HFF-Myc (cell line): ENCODE measurements at places on chromosomes 4 and X.

GRCh38 chr4:159757499-159757898 is 654.6 kb downstream of the RAPGEF2 start:
- DNase-seq, result no peak

DNA sequence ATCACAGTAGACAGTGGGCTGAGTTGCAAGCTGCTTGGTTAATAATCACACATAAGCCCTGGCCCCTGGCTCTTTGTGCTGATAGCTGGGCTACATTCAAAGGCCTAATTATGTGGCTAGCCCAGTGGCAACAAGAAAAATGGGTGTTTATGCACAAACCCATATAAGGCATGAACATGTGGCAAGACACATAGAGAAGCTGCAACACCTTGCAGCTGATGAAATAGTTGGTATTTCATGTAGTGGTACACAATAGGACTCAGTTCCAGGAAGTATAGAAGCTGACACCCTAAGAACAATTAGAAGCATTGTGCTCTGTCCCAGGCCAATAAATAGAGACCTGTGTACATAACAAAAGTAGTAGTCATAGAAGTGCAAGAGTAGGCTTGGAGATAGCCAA is 14.6 kb upstream of the ZNF630 start:
- no peak for DNase-seq

GRCh38 chr4:101669832-101670188 is 120.7 kb upstream of the BANK1 start:
- no peak for DNase-seq

DNA sequence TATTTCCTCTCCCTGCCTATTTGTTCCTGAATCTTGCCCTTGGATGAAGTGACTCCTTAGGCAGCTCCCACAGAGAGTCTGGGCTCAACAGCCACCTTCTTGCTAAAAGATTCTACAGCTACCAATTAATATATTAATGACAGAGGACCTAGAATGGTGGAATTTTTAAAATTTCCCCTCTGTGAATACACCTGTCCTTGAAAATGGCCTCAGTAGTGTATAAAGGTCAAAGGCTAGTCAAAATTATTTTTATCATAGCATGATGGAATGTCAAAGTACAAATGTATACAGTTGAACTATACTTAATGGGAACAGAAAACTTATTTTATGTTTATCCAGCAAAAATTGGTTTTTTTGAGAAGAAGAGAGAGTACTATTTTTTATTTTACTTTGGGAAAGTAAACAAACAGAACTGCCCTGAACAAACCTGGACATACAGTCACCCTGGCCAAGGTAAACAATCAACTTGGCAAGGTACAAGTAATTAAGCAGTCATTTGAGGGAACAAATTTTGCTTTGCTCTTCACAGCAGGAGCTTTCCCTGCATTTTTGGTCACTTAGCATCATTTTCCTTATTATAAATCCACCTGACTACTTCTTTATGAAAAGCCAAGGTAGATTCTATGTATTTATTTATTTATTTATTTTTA is 250.8 kb downstream of the INPP4B start:
- DNase-seq, result no peak

GRCh38 chr4:178309890-178310289 is 867.7 kb upstream of the AGA start:
- DNase-seq, result no peak

DNA sequence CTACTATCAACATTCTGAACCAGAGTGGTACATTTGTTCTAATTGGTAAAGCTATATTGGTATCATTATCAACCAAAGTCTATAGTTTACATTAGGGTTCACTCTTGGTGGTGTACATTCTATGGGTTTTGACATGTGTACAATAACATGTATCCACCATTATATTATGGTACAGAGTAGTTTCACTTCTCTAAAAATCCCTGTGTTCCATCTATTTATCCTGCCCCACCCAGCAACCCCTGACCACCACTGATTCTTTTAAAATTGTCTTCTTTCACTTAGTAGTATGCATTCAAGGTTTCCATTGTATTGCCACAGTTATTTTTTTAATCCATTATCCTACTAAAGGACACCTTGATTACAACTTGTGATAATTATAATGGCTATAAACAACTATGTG is 15.3 kb upstream of the TMPRSS11D start:
- DNase-seq, result no peak

DNA sequence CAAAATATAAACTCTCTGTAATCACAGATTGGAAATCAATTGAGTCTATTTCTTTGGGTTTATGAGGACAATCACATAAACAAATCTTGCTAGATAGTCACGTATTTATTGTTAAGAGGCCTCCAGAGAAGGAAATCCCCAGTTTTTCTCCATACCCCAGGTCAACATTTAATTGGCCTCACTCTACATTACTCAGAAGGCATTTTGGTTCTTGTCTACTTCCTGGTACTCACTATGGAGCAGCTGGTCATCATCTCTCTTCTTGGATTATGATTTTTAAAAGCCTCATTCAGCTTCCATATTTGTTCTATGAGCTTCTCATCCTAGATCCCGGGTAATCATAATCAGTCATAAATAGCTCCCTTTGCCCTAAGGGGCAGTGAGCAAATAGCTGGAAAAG is 81.6 kb upstream of the LNX1 start:
- DNase-seq, result no peak

DNA sequence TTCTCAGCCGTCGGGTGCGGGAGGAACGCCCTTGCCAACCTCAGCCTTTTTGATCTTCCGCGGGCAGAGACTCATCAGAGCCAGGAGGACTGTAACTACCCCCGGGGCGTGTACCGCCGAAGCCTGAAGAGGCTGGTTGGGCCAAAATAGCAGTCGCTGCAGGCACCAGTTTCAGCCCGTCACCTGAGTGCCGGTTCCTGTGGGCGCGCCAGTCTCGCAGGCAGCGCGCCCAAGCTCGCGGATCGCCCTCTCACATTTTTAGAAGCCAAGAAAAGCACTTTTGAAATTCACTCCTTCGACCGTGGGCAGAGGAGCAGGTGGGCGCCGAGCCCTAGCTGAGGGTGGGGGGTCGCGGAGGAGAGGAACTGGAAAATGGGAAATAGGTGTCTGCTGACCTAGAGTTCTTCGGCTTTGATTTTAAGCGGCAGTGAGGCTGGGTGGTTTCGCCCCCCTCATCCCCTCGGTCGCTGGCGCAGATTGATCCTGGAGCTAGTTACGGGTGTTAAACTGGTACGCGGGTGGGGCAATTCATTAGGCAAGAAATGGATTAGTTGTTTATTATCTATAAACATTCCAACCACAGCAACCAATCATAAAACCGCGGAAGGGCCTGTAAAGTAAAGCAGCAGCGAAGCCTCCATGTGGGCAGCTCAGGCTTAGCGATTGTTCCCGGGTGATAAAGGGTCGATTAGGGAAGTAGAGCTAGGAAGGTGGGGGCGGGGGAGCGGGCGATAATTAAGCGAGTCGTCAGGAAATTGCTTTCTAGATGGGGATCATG is 69.2 kb downstream of the FBXO8 start:
- no peak for DNase-seq

- DNase-seq, result no peak
These were observed 12.2 kb upstream of the RAP1GDS1 start for GRCh38 chr4:98248934-98249333.

DNA sequence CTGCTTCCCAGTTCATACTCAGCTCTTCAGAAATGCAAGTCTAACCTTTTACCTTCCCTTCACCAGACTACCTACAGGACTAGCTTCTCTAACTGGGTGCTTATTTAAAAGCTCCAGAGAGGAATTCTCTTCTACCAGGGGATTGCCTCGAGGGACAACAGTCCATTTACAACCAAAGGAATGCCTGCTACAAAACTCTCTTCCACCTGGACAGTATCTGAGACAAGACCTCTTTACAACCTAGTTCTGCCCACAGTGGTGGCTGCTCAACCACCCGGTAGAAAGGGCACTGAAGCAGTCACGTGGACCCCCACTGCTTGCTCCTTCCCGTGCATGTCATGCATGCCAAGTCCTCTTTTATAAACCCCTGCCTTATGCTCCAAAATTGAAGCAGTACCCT is 158.1 kb upstream of the ANXA10 start:
- no peak for DNase-seq

GRCh38 chr4:244471-244870 is 60.8 kb downstream of the ZNF732 start:
- DNase-seq, result no peak

DNA sequence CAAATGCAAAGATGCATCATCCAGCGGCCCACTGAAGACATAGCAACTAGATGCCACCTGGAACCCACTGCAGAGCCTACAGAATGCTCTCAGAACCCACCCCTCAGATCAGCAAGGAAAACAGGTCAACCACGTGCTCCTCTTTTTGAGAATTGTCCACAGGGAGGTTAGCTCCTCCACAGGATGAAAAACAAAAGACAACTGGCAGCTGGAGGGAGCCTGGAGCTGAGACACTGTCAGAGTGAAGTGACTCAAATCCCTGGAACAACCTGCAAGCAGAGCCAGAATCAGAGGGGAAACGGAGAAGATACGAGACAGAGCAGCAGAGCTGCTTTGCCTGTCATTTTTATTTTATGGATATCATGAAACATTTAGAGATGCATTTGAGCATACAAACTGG is 277.6 kb downstream of the GASK1B start:
- no peak for DNase-seq

- no peak for DNase-seq
These were observed 76.4 kb downstream of the EFHC2 start for GRCh38 chrX:44267116-44267515.

DNA sequence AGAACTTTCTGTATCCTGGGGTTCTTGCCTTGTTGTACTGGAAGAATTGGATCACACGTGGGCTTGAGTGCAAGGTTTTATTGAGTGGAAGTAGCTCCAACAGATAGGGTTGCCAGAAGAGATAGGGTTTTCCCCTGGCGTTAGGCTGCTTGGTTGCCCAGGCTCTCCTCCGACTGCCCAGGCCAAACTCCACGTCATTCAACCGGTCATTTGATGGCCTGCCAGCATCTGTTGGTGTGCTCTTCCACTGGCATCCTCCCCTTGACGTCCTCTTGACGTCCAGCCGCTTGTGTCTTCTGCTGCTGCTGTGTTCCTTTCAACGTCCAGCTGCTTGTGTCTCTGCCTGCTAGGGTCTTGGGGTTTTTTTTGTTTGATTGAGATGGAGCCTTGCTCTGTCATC is 340.3 kb upstream of the ZCCHC13 start:
- DNase-seq, result no peak

DNA sequence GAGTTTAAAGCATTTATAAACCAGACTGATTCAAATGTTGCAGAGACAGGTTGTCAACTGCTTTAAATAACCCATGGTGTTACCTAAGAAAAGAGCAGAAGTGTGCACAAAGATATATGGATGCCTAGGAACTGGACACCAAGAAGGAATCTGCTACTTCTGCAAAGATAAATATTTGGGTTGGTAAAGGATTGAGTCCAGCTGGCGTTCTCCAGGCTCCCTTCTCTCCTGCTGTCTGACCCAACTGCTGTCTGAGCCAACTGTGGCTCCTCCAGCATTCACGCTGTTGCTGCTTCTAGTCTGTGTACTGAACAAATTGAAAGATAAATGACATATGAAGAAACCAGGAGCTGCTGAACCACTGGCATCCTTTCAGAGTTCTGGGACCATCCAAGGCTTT is 1167.8 kb upstream of the PRKX start:
- no peak for DNase-seq

DNA sequence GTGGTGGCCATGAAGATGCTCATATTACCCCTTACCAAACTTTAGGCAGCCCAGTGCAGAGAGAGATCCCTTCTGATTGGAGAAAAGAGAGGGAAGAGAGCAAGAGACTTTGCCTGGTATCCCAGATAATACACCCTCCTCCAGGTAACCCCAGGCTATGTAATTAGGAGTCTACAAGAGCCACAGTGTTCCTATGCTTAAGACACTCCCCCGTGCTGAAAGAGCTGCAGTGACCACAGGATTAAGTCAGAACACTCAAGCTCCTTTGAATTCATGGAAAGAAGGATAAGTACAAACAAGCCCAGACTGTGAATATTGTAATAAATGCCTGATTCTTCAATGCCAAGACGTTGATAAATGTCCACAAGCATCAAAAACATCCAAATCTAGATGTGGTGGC is 41.4 kb downstream of the PABPC4L start:
- DNase-seq, result no peak

DNA sequence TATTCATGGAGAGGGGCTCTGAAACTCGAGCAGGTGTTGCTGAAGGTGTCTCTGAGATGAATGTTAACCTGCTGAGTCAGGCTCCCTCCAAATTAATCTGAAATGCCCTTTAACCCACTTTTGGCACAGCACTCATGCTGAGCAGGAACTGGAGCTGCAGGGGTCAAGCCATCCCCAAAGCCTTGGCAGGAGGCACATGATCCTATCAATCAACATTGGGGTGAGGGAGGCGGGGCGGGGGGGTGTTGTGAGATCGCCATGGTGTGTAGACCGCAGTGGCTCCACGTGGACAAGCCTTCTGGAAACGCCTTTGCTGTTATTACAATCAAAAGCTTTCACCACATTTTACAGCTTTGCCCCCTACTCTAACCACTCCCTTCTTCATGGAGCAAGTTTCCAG is 16.5 kb downstream of the ENPP6 start:
- no peak for DNase-seq

DNA sequence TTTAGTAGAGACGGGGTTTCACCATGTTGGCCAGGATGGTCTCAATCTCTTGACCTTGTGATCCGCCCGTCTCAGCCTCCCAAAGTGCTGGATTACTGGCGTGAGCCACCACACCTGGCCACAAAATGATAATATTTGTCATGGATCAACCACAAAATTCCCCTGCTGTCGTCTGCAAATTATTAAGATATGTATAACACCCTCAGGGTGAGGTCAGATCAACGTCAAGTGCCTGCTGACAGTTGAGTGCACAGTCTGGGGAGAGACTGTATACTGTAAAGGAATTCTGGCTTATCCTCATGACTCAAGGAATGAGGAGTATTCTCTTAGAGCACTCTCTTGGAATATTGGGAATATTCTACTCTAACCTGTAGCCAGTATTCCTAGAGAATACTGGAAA is 11.2 kb downstream of the EPGN start:
- DNase-seq, result no peak

GRCh38 chr4:41573502-41574001 is 35.6 kb downstream of the LIMCH1 start:
- DNase-seq, result no peak

- no peak for DNase-seq
These were observed 168.6 kb downstream of the NSUN7 start for GRCh38 chr4:40918330-40918729.

DNA sequence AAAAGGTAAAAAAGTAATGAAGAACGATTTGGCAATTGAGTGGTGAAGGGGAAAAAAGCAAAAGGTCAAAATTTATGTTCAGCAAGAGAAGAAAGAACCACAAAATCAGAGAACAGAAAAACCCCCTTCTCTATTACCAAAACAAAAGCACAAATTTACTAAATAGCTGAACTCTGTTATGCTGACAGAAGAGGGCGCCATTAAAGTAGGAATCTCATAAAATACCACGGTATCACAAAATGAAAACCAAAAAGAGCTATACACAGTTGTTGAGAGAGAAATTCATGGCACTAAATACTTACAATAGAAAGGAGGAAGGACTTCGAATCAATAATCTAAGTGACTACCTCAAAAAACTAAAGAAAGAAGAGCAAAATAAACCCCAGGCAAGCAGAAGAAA is 69.6 kb upstream of the CXorf66 start:
- no peak for DNase-seq

- DNase-seq, result no peak
These were observed 43.8 kb upstream of the LAS1L start for GRCh38 chrX:65578346-65578745.
